Smooth muscle cell of the umbilical artery (primary cell): ENCODE measurements at places on chromosomes 7 and 10. TPM values are rescaled to one million over a fixed set of nuclear protein-coding genes. Genes with fewer than 3 reads are reported as not detected.

MMP21 gene
- total RNA-seq = under 0.01 TPM in 1 of 2 replicates, not detected in the other

SUN3 gene
- total RNA-seq = not detected in 2 replicates

CYP26C1 gene
- 0.09 TPM in 1 of 2 replicates, not detected in the other for total RNA-seq

ENTPD7 gene
- 49.6 and 67.7 TPM in 2 replicates for total RNA-seq

IKZF1 gene
- total RNA-seq = not detected in 2 replicates

DNAJB6 gene
- 95.3 and 135 TPM in 2 replicates for total RNA-seq

CHST15 gene
- 0.30 and 0.46 TPM in 2 replicates for total RNA-seq

MBL2 gene
- total RNA-seq = not detected in 2 replicates

OR6B1 gene
- not detected in 2 replicates for total RNA-seq

C10orf67 gene
- total RNA-seq = 0.18 TPM in 1 of 2 replicates, not detected in the other

WASHC2A gene
- total RNA-seq = 39.2 and 47.6 TPM in 2 replicates

TNKS2 gene
- total RNA-seq = 68.3 and 78.8 TPM in 2 replicates

SFRP5 gene
- total RNA-seq = not detected in 2 replicates

HABP2 gene
- not detected in 2 replicates for total RNA-seq

NUTM2A gene
- 0.30 and 0.37 TPM in 2 replicates for total RNA-seq

SPDYE16 gene
- 0.05 TPM in 1 of 2 replicates, not detected in the other for total RNA-seq

SNCG gene
- 1.8 and 3.3 TPM in 2 replicates for total RNA-seq

SPAM1 gene
- total RNA-seq = not detected in 2 replicates

RAMP3 gene
- total RNA-seq = not detected in 2 replicates

MRPS17 gene
- total RNA-seq = 6.9 and 10.7 TPM in 2 replicates

CYP3A4 gene
- not detected in 2 replicates for total RNA-seq

RBM33 gene
- 25.2 and 35.5 TPM in 2 replicates for total RNA-seq

CCDC146 gene
- 1.5 and 2.5 TPM in 2 replicates for total RNA-seq

ANKRD30A gene
- total RNA-seq = not detected in 2 replicates

CYP3A5 gene
- total RNA-seq = 0.18 and 0.30 TPM in 2 replicates

OR2A2 gene
- total RNA-seq = not detected in 2 replicates

KLHL7 gene
- 35.0 and 43.9 TPM in 2 replicates for total RNA-seq

PLAC9 gene
- total RNA-seq = 2.6 and 2.7 TPM in 2 replicates

PDE6C gene
- not detected in 2 replicates for total RNA-seq

CNPY1 gene
- not detected in 2 replicates for total RNA-seq

SHH gene
- not detected in 2 replicates for total RNA-seq

MGAM2 gene
- total RNA-seq = not detected in 2 replicates

RTKN2 gene
- total RNA-seq = 0.89 and 2.1 TPM in 2 replicates

GNAT3 gene
- total RNA-seq = not detected in 2 replicates

HMX3 gene
- total RNA-seq = not detected in 2 replicates

VIPR2 gene
- not detected in 2 replicates for total RNA-seq

OR2F1 gene
- total RNA-seq = not detected in 2 replicates

HOXA3 gene
- 3.1 and 6.8 TPM in 2 replicates for total RNA-seq
